ENCODE measurements at places on chromosomes 3 and 15.

- DNase-seq = no peak
Observed at GRCh38 chr3:98099848-98100247, 12.9 kb downstream of the OR5AC2 start.

- DNase-seq = no peak
Observed at GRCh38 chr3:73601011-73601410, 23.7 kb downstream of the PDZRN3 start.

DNA sequence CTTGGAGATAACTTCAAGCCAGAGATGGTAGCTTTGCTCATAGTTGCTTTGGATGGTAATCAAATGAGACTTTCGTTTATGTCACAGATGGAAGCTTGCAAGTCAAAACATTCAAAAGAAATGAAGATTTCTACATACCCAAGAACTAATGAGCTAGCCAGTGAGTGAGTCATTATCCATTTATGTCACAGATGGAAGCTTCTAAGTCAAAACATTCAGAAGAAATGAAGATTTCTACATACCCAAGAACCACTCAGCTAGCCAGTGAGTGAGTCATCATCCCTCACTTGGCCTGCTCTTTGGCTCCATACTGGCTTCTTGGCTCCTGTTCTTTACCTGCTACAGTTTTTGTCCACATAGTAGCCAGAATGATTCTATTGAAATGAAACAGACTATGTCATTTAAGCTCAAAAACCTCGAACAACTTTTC is 559.8 kb upstream of the CBLB start:
- DNase-seq = peak; percentile 74

GRCh38 chr3:188217726-188218125 is 63.8 kb downstream of the LPP start:
- no peak for DNase-seq

DNA sequence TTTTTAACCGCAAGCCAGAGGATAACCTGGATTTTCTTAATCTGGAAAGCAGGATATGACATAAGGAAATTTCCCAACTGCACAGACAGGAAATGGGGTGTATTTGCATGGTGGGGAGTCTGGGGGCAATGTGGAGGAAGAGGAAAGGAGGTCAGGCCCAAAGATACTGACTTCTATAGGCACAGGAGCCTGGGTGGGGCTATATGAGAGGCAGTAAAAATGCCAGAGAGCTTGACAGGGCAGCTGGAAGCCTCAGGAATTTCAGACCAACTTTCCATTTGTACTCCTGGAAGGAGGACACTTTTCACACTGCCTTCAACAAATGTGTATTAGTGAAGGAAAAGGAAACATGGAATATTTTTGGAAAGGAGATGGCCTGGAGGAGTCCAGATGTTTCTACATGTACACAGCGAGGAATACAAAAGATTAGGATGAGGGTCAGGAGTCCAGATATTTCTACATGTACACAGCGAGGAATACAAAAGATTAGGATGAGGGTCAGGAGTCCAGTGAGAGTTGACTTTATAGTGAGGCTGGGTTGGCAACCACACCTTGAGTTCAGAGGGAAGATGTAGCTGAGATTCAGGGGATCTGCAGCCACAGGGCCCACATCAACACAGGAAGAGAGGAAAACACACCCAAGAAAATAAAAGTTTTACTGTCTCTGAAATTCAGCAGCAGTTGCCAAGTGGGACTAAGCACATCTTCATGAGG is 111.9 kb upstream of the PTPRG start:
- DNase-seq = no peak

GRCh38 chr15:68808091-68808490 is 12.6 kb downstream of the ANP32A start:
- DNase-seq = no peak
